Pulmonary artery endothelial cell (primary cell): ENCODE measurements at places on chromosomes 2 and 18. TPM values are rescaled to one million over a fixed set of nuclear protein-coding genes. Genes with fewer than 3 reads are reported as not detected.

CNPPD1 gene
- total RNA-seq: 18.4 and 24.1 TPM in 2 replicates

LBX2 gene
- total RNA-seq: 2.4 and 4.2 TPM in 2 replicates

LRATD1 gene
- 0.04 and 0.07 TPM in 2 replicates for total RNA-seq

CCDC68 gene
- total RNA-seq: 1.1 and 1.6 TPM in 2 replicates

ANKRD62 gene
- not detected in 2 replicates for total RNA-seq

MXD1 gene
- 4.0 and 6.1 TPM in 2 replicates for total RNA-seq

CPLX4 gene
- total RNA-seq: not detected in 2 replicates

HOXD13 gene
- total RNA-seq: not detected in 2 replicates

MCEE gene
- total RNA-seq: 8.6 and 9.4 TPM in 2 replicates

TXNDC2 gene
- total RNA-seq: under 0.01 TPM in 1 of 2 replicates, not detected in the other

ITM2C gene
- 3.7 and 5.7 TPM in 2 replicates for total RNA-seq

PDE11A gene
- under 0.01 and 0.04 TPM in 2 replicates for total RNA-seq

GLI2 gene
- not detected in 2 replicates for total RNA-seq

CRACDL gene
- 9.7 and 9.9 TPM in 2 replicates for total RNA-seq

C2orf66 gene
- 0.07 and 0.14 TPM in 2 replicates for total RNA-seq

EPAS1 gene
- 69.8 and 115 TPM in 2 replicates for total RNA-seq

DNA sequence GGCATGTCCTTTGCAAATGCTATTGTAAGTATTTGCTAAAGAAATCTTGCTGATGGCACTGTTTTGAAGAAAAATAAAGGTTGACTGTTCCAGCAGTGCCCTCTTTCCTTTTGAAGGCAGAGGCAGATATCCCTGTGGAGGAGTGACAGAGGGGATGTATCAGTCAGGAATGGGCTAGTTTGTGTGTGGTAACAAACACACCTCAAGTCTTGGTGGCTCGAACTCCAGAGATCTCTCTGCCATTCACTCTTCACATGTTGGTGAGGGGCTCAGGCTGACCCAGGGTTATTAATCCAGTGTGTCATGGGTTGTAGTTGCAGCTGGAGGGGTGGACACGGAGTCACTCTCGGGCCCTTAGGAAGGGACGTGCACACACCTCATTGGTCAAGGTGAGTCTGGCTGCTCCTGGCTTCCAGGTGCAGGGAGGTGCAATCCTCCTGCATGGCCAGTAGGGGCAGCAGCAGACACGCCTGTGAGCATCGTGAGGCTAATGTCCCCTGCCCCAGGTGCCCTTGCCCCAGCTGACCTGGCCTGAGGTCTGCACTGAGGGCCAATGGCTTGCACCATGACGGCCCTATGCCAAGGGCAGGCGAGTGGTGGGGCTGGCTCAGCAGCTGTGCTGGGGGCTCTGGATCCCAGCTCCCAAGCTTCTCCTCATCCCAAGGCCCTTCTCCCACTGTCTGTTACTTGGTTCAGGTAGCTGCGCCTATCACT lies 146.5 kb downstream of the ASB1 start:
- no peak for DNase-seq

- DNase-seq: no peak
These were observed 38.1 kb downstream of the KCNS3 start for GRCh38 chr2:17916584-17916983.

GRCh38 chr2:58638256-58638805 lies 397.2 kb upstream of the FANCL start:
- no peak for DNase-seq

- no peak for DNase-seq
These were observed 60.0 kb downstream of the TMEM131 start for GRCh38 chr2:97935719-97936161.

DNA sequence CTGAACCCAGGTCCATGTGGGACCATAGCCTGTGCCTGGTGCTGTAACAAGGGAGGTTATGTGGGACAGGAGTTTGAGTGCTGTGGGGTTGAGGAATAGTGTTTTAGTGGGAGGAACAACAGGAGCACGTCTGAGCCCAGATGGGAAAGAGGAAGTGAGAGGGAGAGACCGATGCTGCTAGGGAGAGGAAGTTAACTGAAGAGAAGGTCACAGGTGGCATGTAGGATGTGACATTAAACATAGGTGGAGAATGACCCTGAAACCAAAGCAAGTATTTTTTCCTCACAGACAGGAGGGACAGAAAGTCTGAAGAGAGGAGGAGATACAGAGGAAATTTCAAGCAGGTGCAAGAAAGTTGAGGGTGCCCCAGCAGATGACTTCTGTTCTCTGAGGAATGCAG lies 87.8 kb downstream of the ACOXL start:
- DNase-seq: no peak

GRCh38 chr18:46668135-46668534 lies 11.1 kb upstream of the LOXHD1 start:
- DNase-seq: no peak

DNA sequence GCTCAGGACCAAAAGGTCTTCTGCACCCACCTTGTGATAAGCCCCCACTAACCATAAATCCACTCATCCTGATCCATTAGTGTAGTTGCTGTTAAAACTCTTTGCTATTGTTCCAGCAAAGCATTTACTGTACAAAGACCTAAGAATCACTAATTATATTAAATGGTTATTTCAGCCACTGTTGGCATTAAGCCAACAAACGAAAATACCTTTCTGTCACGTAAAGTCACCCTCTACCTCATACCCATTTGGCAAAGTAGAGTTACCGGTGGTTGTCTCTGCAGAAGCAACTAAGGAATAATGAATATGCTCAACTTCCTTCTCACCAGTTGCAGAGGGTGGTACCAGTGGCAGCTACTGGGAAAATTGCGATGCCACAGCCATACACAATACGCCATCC lies 224.5 kb downstream of the SP3 start:
- no peak for DNase-seq

DNA sequence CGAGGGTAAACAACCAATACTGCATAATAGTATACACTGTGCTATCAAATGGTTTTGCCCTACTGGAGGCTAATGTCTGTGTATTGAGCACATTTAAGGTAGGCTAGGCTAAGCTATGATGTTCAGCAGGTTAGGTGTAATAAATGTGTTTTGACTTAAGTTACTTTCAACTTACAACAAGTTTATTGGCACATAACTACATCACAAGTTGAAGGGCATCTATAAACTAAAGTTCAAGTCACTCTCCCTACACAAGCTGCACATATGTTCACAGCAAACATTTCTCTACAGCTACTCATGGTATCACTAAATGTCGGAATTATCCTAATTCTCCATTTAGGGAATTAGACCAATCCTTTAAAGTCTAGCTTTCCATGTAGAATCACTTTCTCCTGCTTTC lies 11.4 kb downstream of the ARL5A start:
- DNase-seq: no peak

DNA sequence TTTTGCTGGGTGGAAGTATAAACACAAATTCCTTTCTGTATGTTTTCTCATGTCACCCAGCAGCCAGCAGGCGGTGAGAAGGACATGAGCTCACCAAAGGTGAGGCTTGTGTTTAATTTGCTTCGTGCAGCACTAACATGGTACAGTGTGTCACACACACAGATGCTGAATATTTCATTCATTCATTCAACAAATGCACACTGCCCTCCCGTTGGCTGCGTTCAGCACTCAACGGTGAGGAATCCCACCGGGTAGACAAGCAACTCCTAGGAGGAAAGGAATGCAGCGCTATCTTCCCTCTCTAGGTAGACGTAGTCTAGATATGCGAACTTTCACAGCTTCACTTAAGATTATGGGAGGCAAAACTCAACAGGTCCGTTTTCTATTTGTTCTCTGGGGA lies 85.1 kb downstream of the LONRF2 start:
- DNase-seq: no peak

- no peak for DNase-seq
These were observed 17.2 kb upstream of the ASXL3 start for GRCh38 chr18:33560686-33561370.

- DNase-seq: peak; percentile 64
These were observed 7.4 kb downstream of the UGT1A6 start for GRCh38 chr2:233700028-233700635.

- no peak for DNase-seq
These were observed 40.8 kb upstream of the SPAG16 start for GRCh38 chr2:213243189-213244044.

DNA sequence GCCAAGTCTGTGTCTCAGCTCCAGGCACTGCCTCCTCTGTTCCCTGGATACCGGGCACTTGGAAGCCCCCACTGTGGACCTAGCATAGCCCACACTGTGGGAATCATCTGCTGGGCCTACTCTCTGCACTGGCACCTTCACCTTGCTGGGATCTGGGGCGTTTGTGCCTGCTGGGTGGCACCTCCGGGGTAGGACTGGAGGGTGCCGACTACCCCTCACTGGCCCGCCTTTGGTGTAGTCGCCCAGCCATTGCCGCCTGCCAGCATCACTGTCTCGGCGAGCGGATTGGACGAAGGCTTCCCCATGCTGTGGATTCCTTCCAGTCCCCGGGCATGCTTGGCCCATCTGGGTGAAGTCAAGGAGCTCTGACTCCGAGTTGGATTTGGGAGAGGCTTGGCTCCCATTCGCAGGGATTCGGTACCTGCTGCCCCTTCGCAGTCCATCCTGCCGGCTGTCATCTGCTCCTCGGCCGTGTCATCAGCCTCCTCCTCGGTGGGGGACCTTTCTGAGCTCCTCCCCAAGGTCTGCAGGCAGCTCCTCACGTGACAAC lies 180.6 kb upstream of the HDAC4 start:
- DNase-seq: no peak

- no peak for DNase-seq
These were observed 159.0 kb downstream of the DCC start for GRCh38 chr18:52499016-52499415.

DNA sequence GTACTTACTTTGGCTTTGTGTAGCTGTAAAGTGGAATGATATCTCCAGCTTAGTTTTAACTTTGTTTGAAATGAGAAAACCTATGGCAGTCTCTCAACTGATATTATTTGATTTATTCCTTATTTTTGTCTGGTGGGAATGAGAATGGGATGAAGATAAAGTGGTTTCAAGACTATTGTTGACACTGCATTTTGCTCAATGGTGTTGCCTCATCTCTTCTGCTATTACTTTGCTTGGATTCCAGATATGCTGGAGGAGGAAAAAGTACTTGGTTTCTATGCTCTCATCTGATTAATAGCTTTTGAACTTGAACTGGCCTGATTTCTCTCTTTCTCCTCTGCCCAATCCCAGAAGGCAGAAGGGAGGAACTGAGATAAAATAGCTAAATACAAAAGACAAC lies 198.2 kb downstream of the CTNNA2 start:
- DNase-seq: no peak

- DNase-seq: no peak
These were observed 7.8 kb downstream of the FRZB start for GRCh38 chr2:182858671-182859070.

DNA sequence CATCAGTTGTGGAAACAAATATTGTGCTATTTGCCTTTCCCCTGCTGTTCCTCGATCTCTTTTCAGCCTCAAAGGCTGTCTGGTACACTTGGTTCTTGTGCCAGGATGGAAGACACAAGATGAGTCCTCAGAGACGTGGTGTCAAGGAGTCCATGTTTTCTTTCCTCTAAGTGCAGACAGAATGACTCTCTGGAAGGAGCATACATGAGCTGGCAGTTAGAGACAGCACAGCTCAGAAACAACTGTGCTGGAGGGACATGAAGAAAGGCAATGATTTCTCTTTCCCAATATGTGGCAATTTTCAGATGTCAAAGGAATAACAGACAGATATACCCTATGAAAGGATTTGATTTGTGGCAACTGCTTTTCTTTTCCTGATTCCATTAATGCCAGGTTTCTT lies 162.2 kb downstream of the AFF3 start:
- no peak for DNase-seq

- DNase-seq: no peak
These were observed 3.4 kb downstream of the DUSP19 start for GRCh38 chr2:183081911-183082310.

DNA sequence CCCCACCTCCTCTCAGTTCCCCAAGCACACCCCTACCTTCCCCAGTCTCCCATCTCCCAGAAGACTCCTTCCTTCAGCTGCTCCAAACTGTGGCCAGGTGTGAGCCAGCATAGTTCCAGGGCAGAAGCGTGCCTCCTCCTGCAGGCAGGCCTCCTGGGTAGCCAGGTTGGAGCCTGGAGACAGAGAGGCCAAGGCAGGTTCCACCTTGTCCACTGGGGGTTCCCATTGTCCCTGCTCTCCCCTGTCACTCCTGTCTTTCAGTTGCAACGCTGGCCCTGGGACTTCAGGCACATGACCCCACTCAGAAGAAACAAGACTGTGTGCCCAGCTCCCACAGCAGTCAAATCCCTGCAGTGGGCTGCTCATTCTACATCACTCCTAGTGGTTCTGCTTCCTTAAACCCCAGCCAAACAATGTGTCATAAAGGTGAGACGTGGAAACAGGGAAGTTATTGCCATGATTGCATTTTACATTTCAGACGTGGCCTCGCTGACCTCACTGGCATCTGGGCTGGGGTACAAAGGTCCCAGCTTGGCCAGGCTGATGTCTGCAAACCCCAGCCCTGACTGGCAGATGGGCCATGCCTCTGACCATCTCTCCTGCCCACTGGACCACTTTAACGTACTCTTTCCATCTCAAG lies 96.5 kb upstream of the BOD1L2 start:
- DNase-seq: no peak

- DNase-seq: no peak
These were observed 68.7 kb downstream of the MTHFD2 start for GRCh38 chr2:74267068-74267467.

- DNase-seq: no peak
These were observed 68.3 kb downstream of the TNS1 start for GRCh38 chr2:217934321-217935131.

- DNase-seq: no peak
These were observed 344.9 kb downstream of the RBM43 start for GRCh38 chr2:150916467-150917396.

GRCh38 chr2:229943770-229944449 lies 21.6 kb downstream of the FBXO36 start:
- DNase-seq: no peak

GRCh38 chr2:169513926-169514325 lies 4.4 kb downstream of the KLHL41 start:
- DNase-seq: no peak

GRCh38 chr2:118177318-118177717 lies 89.0 kb downstream of the INSIG2 start:
- no peak for DNase-seq

- DNase-seq: no peak
These were observed 30.8 kb downstream of the CREG2 start for GRCh38 chr2:101356521-101356920.

DNA sequence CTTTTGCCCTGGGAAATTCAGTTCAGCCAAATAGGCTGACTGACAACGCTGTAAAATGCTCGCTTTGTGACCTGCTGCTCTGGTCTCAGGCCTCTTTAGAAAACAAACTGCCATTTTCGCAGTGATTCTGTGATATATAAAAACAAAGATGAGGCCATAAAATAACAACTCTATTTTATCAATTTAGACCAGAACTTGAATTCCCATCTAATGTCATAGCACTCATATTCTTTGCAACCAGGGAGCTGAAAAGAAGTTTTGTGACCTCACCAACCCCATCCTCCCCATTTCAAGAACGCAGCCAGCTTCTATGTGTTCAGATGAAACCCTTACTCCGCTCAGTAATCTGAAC lies 40.3 kb downstream of the TCF4 start:
- no peak for DNase-seq

DNA sequence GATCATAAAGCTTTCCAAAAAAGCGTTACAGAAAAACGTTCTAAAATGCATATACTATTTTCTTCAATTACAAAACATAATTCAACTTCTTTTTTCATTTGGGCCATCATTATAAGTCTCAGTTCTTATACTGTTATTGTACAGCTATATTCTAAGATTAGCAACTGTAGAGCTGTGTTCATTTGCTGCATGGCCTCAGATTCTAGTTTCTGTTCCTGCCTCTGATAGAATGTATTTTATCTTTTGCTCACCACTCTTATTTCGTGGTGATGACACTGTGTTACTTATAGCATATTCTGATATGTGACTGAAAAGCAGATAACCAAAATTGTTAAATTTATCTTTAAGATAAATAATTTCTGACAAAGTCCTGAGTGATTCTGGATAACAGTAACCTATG lies 67.2 kb downstream of the PTRHD1 start:
- no peak for DNase-seq
